EH (cell line): ENCODE measurements at places on chromosomes 6 and 20.

DNA sequence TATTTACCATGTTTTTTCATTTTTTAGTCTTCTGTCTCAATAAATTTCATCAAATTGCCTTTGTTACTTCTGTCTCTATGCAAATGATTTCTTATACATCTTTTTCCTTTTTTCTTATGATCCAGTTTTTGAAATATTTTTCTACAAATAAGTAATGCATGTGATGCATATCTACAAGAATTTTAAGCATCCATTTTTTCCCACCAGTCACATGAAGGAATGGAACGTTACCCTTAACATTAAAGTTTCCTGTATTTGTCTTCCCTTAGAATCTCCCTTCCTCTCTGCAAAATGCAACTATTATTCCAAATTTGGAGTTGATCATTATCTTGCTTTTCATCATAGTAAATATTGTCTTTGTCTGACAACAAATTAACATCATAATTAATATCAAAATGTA lies 35.5 kb downstream of the PSMB9 start:
- DNase-seq, result no peak

DNA sequence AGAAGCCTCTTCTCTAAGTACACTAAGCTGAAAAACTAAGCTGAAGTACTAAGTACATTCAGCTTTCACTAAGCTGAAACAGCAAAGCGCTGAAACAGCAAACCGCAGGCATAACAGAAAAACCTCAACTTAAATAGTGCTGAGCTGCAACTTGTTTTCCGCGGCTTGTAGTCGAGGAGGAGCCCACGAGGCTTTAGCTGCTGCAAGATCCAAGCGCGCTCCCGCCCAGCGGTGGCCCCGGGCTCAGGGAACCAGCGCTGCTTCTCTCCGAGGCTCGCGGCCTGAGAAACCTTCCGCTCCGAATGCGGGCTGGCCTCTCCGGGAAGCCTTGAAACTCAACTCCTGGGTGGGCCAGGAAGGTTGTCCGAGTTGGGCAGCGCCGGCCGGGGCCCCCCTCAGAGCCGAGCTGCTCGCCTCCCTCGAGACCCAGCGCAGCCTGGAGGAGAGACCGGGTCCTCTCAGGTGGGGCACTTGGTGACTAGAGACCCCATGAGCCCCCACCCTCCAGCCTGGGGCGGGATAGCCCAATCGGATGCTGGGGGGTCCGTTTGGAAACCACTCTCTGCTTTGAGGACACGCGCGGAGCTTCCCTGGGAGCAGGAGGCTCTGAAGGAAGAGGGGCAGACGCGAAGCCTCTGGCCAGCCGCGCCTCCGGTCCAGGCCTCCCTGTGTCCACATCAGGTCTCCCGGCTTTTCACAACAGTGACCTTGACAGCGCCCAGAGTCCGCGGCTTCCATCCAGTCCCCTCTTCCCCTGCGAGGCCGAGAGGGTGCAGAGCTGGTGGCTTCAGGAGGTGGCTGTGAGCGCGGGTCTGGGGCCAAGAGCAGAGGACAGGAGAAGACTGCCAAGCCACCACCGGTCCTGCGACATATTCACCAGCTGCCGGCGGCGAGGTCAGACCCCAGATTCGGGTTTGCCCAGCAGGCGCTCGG lies 38.1 kb upstream of the HLA-E start:
- DNase-seq, result peak; percentile 70

- no peak for DNase-seq
These were observed 11.3 kb downstream of the ZHX3 start for GRCh38 chr20:41306061-41306727.

DNA sequence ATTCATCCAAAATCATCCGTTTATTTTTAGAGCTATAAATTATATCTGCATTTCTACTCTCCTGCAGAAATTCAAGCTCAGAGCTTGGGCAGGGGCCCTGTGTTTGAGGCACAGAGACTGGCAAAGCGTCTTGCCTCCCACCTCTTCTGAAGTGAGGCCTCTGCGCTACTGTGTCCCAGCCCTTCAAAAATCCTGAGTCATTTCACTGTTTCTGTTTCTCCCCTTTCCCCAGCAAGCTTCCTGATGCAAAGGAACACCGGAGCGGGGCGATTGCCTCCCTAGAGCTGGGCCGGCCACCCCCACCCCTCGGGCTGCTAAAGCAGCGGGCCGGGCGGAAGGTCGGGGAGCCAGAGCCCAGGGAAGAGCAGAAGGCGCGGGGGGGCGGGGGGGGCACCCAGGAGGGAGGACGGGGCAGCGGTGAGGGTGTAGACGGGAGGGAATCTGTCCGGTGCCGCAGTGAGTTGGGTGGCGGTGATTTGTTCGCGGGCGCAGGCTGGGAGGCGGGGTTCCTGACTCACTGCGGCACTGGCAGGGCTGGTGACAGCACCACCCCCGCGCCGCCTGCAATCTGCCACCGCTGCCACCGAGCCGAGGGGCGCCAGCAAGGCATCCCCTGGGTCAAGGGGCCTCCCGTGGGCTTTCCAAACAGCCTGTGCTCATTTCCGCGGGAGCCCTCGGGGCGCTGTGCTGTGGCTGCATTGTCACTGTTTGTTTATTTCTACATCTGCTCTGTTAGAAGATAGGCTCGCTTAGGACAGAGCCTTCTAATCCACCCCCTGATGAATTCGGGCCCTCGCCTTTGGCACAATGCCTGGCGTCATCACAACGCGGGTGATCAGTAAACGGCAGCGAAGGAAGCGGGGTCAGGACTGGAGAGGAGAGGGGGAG lies 46.5 kb upstream of the SNAP25 start:
- peak; percentile 38 for DNase-seq

GRCh38 chr6:135209803-135210202 lies 28.7 kb downstream of the MYB start:
- no peak for DNase-seq

- peak; percentile 94 for DNase-seq
These were observed 103.7 kb downstream of the TOX2 start for GRCh38 chr20:44018259-44018941.

GRCh38 chr6:18028332-18028731 lies 40.9 kb upstream of the KIF13A start:
- DNase-seq, result no peak

- DNase-seq, result no peak
These were observed 124.9 kb upstream of the NRN1 start for GRCh38 chr6:6131492-6132109.

DNA sequence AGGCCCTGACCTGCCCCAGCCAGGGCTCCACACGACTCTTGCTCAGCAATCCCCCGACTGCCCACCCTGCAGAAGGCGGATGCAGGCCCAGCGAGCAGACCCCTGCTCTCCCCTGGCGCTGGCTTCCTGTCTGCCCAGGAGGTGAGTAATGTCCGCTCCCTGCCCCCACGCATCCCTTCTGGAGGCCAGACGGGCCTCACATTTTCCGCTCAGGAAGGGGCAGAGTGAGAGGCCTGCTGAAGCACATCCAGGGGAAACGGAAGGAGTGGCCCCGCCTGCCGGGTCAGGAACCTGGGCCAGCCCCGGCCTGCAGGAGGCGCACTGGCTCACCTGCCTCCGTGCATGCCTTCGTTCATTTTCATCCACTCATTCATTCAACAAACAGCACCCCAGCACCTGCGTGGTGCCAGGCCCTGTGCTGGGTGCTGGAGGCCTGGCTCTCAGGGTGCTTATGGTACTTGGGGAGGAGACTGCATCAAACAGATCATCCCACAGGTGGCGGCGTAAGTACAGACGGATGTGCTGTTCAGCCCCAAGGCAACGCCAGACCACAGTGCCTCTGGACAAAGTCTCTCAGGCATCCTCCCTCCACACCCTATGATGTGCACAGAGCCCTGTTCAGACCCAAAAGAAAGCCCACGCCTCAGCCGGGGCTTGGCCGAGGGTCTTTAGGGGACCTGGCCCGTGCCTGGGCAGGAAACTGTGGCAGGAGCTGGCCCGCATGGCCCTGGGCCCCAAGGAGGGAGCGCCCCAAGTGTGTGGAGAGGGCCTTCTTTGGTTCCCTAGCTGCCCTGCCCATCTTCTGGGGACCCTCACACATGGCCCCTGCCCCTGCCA lies 112.1 kb downstream of the ASXL1 start:
- DNase-seq, result peak; percentile 78

- DNase-seq, result no peak
These were observed 5.6 kb upstream of the GLO1 start for GRCh38 chr6:38708496-38708895.

DNA sequence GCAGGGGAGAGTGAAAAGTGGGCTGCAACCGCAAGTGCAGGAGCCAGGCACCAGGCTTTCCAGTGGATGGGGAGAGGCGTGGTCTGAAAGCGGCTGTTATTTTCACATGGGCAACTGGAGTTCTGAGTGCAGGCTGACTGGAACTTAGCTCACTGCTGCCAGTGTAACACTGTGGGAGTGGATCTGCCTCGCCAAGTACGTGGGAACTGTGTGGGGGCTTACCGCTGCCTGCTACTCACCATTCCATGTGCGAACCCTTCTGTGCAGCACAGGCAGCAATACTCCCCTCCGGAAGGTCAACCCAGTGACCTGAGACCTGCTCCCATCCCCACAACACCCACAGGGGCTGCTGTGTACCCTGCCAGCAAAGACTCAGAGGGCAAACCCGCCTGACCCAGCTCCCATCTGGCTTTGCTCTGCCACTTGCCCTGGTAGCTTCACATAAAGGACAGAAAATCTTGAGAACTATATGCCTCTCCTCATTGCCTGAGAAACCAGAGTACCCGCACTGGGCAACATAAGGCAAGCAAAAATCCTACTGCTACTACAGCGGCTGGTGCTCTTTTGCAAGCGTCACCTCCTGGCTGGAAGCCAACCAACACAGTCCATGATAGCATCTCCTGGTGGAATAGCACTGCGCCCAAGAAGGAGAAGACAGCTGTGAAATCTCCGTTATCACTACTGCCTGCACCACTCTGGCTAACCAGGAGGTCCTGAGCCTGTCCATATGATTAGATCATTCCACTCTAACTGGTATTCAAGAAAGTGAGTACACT lies 54.4 kb upstream of the SIRPG start:
- no peak for DNase-seq

GRCh38 chr6:158850807-158851115 lies 31.6 kb upstream of the EZR start:
- peak; percentile 61 for DNase-seq

- no peak for DNase-seq
These were observed 157.3 kb downstream of the DTNBP1 start for GRCh38 chr6:15505463-15505918.

DNA sequence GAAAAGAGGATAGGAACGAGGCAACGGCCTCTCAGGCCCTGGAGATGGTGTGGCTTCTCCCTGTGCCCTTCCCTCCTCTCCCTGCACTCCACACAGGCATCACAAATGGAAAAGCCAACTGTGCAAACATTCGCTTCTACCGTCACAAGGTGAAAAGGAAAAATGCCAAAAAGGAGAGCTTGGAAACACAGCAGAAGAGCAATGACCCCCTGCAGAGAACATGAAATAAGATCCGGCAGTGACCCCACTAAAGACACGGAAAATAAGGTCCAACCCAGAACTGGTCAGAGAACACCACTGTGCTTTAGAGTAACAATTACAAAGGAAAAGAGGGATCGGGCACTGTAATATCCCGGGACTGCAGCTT lies 63.0 kb downstream of the SLC22A23 start:
- DNase-seq, result no peak

DNA sequence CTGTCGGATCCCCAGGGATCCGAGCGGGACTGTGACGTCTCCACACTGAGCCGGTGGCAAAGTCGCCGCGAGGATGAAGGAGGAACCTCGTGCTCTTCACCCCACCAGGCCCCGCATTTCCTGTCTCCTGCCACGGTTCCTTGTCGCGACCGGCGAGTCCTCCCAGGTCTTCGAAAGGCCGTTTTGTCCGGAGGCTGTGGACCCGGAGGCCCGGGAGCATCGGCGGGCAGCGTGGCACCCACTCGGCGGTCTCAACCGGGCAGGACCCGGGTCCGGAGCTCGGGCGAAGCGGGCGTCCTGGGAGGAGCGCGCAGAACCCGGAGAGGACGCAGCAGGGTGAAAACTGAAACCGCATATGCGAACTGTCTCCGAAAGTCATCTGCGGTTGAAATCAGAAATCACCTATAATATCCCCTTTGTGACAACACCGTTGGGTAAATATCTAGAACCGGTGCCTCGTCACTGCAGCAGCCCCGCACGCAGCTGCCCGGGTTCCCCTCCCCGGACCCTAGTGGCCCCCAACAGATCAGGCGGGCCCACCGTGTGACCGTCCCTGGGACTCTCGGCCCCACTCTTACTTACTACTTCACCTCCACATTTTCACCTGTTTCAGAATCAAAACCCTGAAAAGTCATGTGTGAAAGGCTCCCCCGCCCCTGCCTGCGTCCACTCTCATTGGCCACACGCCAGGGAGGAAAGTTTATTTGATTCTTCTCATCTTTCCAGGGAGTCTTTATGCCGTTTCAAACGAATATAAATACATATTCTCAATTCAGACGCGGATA lies 3.1 kb upstream of the ULBP2 start:
- peak; percentile 41 for DNase-seq

DNA sequence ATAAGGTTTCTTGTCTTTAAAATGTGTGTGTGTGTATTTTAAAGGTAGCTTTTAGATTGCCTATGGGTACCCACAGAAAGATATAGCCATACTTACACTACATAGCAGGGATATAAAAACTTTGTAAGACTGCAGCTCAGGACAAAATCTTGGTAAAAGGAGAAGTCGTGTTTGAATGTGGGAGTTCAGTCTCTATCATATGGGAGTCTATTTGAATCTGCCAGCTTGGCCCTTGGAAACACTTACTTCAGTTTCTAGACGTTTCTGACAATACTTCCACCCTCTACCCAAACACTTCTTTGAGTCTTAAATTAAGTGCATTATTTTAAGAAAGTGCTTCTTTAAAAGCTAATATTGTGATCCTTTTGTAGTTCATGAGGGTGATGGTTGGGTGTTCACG lies 155.7 kb downstream of the CARMIL1 start:
- no peak for DNase-seq

DNA sequence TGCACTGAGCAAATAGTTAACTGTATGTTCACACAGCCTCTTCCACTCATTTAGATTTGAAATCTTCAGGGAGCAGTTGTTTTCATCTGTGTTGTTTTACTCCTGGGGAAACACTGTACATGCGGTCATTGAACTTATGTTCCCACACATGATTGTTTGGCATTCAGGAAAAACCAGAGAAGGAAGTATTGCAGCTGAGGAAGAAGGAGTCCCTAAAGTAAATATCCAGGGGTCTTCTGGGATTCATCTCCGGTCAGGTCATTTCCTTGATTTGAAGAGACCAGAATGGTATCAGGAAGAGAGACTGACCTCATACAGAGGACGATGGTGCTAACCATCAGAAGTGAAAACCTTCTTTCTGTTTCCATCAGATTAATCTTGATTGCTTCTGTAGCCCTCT lies 52.5 kb downstream of the DCBLD1 start:
- DNase-seq, result no peak

DNA sequence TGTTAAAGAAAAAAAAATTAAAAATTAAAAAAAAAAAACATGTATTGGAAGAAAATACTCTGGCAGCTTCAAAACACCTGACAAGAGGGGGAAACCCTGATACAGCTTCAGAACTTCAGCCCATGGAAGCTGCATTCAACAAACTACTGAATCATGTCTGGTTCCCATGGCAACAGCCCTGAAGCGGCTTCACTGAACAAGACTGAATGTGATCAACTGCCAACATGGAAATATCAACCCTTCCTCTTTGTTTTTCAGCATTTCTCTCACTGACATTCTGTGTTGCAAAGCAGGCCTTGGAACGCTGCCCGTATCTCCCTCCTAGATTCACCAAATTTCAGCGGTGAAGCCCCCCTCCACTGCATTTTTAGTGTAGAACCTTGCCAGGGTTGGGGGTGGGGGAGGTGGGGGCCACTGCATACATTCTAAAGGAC lies 91.3 kb upstream of the SHLD1 start:
- peak; percentile 84 for DNase-seq

- DNase-seq, result peak; percentile 82
These were observed 887 bp downstream of the GABBR1 start for GRCh38 chr6:29631860-29632731.
